ENCODE measurements at places on chromosomes 13 and 19.

GRCh38 chr19:30968210-30968609, 381.0 kb downstream of the TSHZ3 start:
- DNase-seq: no peak

- DNase-seq: no peak
Observed at GRCh38 chr19:3201072-3201700, 15.5 kb downstream of the NCLN start.

GRCh38 chr19:37227996-37228395, 10.0 kb downstream of the ZNF383 start:
- DNase-seq: no peak

- DNase-seq: no peak
Observed at GRCh38 chr19:16587833-16588823, 15.9 kb upstream of the SLC35E1 start.

- DNase-seq: no peak
Observed at GRCh38 chr13:59673286-59673685, 490.4 kb downstream of the DIAPH3 start.

GRCh38 chr19:34500656-34501120, 19.1 kb downstream of the WTIP start:
- no peak for DNase-seq
